ENCODE measurements at places on chromosomes 3 and 15. TPM values are rescaled to one million over a fixed set of nuclear protein-coding genes. Genes with fewer than 3 reads are reported as not detected.

GRCh38 chr3:88321363-88322050, 171.7 kb downstream of the C3orf38 start:
- no peaks in the 10 kb centered on the region for H3K27me3 ChIP-seq
- no peak overlapping the region for H3K27ac ChIP-seq
- no peak for DNase-seq
- no peak overlapping the region for H3K4me3 ChIP-seq
- peaks cover 2% of the 10 kb centered on the region for H3K4me1 ChIP-seq

SHC4 gene
- 1.4 TPM for total RNA-seq

GTF2E1 gene
- total RNA-seq = 27.0 TPM

GRCh38 chr3:161273589-161274218, 52.6 kb downstream of the NMD3 start:
- DNase-seq = peak; percentile 49
- H3K36me3 ChIP-seq = peaks cover 24% of the 10 kb centered on the region
- no peak overlapping the region for H3K4me3 ChIP-seq
- H3K4me1 ChIP-seq = no peaks in the 10 kb centered on the region
- no peak overlapping the region for H3K27ac ChIP-seq

DNA sequence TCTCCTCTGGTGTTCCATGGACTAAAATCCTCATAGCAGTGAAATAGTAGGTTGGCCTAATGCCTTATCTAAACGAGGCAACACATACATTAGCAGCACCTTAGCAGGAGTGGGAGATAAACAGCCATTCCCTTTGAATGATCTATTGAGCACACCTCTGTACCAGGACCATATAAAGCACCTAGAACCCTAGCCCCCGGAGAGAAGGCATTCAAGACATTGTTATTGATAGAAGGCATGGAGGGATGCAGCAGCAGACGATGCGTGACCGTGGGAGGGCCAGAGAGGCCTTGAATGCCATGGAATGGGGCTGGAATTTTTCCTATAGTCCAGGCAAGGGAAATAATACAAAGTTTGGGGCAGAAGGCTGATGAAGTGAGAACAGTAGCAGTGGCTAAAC, 6.6 kb upstream of the SEMA5B start:
- DNase-seq = no peak
- H3K4me3 ChIP-seq = no peak overlapping the region
- peaks cover 31% of the 10 kb centered on the region for H3K27me3 ChIP-seq
- no peak overlapping the region for H3K27ac ChIP-seq
- no peaks in the 10 kb centered on the region for H3K4me1 ChIP-seq
- H3K36me3 ChIP-seq = no peaks in the 10 kb centered on the region

GRCh38 chr15:42456531-42456930, 34.4 kb downstream of the ZNF106 start:
- peaks cover 12% of the 10 kb centered on the region for H3K36me3 ChIP-seq
- H3K4me3 ChIP-seq = no peak overlapping the region
- H3K4me1 ChIP-seq = peaks cover 8% of the 10 kb centered on the region
- H3K27ac ChIP-seq = no peak overlapping the region

CCDC50 gene
- 26.5 TPM for total RNA-seq

- H3K27ac ChIP-seq = no peak overlapping the region
- H3K4me1 ChIP-seq = no peaks in the 10 kb centered on the region
- H3K36me3 ChIP-seq = no peaks in the 10 kb centered on the region
- no peak overlapping the region for H3K4me3 ChIP-seq
- H3K27me3 ChIP-seq = no peaks in the 10 kb centered on the region
Measured at GRCh38 chr3:80350771-80351170, 583.0 kb upstream of the ROBO1 start.

DNA sequence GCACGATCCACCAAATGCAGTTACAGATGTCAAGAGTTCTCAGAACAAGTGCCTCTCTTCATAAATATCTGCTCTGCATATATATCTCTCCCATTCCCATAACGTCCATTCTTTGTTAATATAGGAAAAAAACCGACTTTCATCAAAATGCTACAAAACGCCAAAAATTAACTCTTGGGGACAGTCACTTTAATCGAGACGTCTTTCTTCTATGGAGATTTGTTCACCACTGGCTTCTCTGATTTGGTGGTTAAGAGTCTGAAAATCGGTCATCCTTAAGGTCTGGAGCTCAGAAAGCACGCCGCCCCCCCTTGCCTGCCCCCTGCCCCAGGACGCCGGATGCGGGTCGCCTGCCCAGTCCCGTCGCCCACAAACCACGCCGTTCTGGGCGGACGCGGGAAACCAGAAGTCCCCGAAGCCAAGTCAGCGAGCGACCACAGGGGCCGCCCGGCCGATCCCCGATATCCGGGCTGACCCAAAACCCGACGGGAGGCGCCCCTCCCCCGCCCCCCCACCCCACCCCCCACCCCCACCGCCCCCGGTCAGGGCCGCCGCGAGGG, 252.7 kb downstream of the TJP1 start:
- DNase-seq = no peak
- H3K27ac ChIP-seq = no peak overlapping the region
- no peaks in the 10 kb centered on the region for H3K36me3 ChIP-seq
- H3K4me3 ChIP-seq = peak overlapping the region; percentile 47
- peaks cover 7% of the 10 kb centered on the region for H3K4me1 ChIP-seq
- H3K27me3 ChIP-seq = peaks cover 49% of the 10 kb centered on the region

ASB14 gene
- total RNA-seq = not detected

REC114 gene
- not detected for total RNA-seq

DNA sequence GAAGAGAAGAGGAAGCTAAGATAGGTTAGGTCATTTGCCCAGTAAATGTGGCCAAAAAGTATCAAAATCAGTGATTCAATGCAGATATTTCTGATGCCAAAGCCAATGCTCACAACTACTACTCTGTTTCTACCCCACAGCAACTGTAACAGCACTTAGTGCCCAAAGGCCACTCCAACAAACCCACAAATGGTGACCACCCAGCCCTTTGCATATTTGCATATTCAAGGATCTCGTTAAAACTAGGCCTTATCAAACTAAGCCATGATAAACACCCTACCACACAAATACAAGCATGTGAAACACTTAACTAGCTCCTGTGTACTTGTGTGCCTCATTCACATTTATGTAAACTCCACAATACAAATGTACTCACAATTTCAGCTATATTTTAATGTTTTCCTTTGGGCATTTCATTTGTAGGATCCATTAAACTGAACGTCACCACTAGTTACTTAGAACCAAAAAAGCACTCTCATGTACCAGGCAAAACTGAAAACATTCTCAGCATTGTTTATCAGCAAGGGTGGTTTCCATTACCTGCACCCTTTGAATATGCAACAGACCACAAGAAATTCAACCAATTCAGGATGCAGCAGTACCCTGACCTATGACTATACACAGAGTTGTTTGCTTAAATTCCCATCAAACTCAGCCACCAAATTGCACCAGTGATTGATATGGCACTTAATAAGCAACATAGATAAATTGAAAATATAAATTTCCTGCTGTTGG, 111.2 kb upstream of the STT3B start:
- no peak overlapping the region for H3K4me3 ChIP-seq
- H3K36me3 ChIP-seq = no peaks in the 10 kb centered on the region
- no peak overlapping the region for H3K27ac ChIP-seq
- H3K4me1 ChIP-seq = peaks cover 7% of the 10 kb centered on the region

- DNase-seq = no peak
- H3K36me3 ChIP-seq = no peaks in the 10 kb centered on the region
- no peaks in the 10 kb centered on the region for H3K4me1 ChIP-seq
- no peak overlapping the region for H3K27ac ChIP-seq
- H3K27me3 ChIP-seq = no peaks in the 10 kb centered on the region
Measured at GRCh38 chr15:87345961-87346360, 910.6 kb downstream of the NTRK3 start.

DNA sequence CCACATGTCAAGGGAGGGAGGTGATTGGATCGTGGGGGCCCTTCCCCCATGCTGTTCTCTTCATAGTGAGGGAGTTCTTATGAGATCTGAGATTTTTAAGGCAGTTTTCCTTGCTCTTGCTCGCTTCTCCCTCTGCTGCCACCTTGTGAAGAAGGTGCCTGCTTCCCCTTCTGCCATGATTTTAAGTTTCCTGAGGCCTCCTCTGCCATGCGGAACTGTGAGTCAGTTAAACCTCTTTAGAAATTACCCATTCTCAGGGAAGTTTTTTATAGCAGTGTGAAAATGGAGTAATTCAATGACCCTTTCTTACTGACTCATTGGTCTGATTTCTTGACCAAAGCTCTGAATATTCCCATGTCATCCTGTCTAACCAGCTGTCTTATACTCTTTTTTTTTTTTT, 484.4 kb upstream of the TPRG1 start:
- peaks cover 3% of the 10 kb centered on the region for H3K36me3 ChIP-seq
- H3K27me3 ChIP-seq = no peaks in the 10 kb centered on the region
- H3K27ac ChIP-seq = no peak overlapping the region
- no peak for DNase-seq

- peak; percentile 71 for DNase-seq
- no peak overlapping the region for H3K4me3 ChIP-seq
- H3K27ac ChIP-seq = no peak overlapping the region
- H3K4me1 ChIP-seq = peaks cover 4% of the 10 kb centered on the region
Measured at GRCh38 chr15:70196372-70197316, 98.9 kb upstream of the TLE3 start.

DNA sequence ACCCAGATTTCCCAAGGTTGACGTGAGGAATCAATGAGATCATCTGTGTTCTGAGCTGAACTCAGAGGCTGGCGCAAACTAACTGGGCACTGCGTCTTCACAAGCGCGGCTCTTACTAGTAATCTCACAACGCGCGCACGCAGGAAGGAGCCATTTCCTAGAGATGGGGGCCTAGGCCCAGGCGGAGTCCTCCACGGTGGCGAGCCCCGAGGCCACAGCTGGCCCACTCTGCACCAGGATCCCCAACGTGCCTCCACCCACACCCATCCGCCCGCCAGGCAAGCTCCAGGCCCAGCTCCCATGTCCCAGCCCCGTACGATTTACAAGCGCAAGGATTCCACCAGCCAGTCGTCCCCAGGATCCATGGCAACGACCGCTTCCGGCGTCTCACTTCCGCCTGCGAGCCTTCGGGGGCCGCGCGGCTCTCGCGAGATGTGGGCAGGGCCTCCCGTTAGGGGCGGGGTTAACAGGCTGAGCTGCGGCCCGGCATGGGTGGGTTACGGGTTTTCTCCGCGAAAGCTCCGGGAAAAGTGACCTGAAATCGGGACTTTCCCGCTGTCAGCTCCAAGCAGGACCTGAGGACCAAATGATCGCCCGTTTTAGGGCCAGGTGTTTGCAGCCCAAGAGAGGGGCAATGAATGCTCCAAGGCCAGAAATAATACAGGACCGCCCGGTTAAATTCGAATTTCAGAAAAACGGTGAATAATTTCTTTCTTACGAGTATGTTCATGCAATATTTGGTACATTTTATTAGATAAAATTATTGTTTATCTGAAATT, at the start of gene WDR73:
WDR73 (minus strand) TSS at position 374 of the 779 bp plus-strand sequence; CDS start at position 365, 9 bp downstream.
- peaks cover 37% of the 10 kb centered on the region for H3K4me1 ChIP-seq
- H3K4me3 ChIP-seq = peak within 1 kb of the TSS; percentile 93
- DNase-seq = peak; percentile 99
